ENCODE measurements at places on chromosomes 12 and 14. TPM values are rescaled to one million over a fixed set of nuclear protein-coding genes. Genes with fewer than 3 reads are reported as not detected.

RBP5 gene
- total RNA-seq = 0.26 TPM

EML5 gene
- total RNA-seq = 15.3 TPM

NR4A1 gene
- total RNA-seq = 113 TPM

P3H3 gene
- total RNA-seq = 2.2 TPM

TRIM9 gene
- 2.4 TPM for total RNA-seq

NOVA1 gene
- not detected for total RNA-seq

SIX6 gene
- total RNA-seq = not detected

DNAI7 gene
- not detected for total RNA-seq

LRRK2 gene
- total RNA-seq = not detected

GRCh38 chr12:121831571-121832245 lies 27.0 kb downstream of the HPD start:
- no peaks in the 10 kb centered on the region for H3K27me3 ChIP-seq
- no peak overlapping the region for H3K4me3 ChIP-seq
- no peak overlapping the region for H3K27ac ChIP-seq
- no peak for DNase-seq
- no peaks in the 10 kb centered on the region for H3K36me3 ChIP-seq
- peaks cover 11% of the 10 kb centered on the region for H3K4me1 ChIP-seq

GRCh38 chr12:131309700-131310099 lies 356.0 kb downstream of the ADGRD1 start:
- DNase-seq = no peak
- no peak overlapping the region for H3K27ac ChIP-seq
- no peak overlapping the region for H3K4me3 ChIP-seq
- peaks cover 27% of the 10 kb centered on the region for H3K27me3 ChIP-seq
- peaks cover 12% of the 10 kb centered on the region for H3K4me1 ChIP-seq

DNA sequence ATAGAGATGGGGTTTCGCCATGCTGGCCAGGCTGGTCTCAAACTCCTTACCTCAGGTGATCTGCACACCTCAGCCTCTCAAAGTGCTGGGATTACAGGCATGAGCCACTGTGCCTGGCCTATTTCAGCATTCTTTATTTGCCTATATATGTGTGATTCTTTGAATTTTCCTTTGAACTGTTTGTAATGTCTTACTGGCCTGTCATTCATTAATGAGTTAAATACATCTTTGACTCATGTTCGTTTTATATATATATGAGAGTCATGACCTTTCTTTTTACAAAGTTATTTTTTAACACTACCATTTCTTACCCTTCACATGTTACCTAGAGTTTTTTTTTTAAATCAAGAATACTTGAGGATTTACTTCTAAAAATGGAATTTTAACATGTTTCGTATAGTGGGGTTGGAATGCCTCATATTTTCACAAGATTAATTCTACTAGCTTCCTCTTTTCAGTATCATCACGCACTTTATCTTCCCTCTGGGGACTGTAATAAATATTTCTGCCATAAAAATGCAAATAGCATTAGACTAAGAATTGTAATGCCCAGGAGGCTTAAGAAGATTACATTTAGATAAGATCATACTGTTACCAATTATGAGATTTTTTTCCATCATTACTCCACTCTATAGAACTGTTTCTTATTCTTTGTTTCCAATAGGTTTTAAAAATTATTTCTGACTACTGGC lies 66.7 kb downstream of the NTN4 start:
- H3K36me3 ChIP-seq = peaks cover 2% of the 10 kb centered on the region
- no peaks in the 10 kb centered on the region for H3K27me3 ChIP-seq
- DNase-seq = no peak
- no peak overlapping the region for H3K4me3 ChIP-seq
- peaks cover 4% of the 10 kb centered on the region for H3K4me1 ChIP-seq

- H3K4me3 ChIP-seq = peak overlapping the region; percentile 74
- peaks cover 20% of the 10 kb centered on the region for H3K36me3 ChIP-seq
- H3K27me3 ChIP-seq = no peaks in the 10 kb centered on the region
- peak overlapping the region; percentile 91 for H3K27ac ChIP-seq
Observed at GRCh38 chr14:102201353-102201738, 61.6 kb downstream of the WDR20 start.

DNA sequence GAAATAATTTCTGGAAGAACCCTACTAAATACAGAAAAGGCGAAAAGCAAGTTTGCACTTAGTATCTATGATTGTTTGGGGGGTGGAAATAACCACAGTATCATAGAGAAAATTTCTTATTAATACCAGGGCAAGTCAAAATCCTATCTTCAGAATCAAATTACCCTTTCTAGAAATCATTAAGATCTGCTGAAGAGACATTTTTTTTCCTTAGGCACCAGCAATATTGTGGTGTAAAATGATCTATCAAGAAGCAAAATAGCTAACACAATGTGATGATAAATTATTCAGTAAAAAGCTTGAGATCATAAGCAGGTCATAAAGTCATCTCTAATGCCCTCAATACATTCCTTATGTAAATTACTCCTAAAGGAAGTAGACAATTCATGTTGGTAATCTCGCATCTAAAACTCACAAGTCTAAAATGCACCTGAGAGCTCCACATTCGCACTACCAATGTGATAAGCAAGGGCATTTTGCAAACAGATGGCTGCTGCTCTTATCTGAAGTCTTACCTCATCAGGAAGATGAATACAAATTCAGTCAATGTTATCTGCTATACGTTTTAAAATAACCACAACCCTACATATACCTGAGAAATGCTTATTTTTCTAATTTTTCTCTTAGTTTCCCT lies 14.6 kb downstream of the HEATR5A start:
- no peaks in the 10 kb centered on the region for H3K4me1 ChIP-seq
- H3K36me3 ChIP-seq = peaks cover 4% of the 10 kb centered on the region
- DNase-seq = no peak
- no peaks in the 10 kb centered on the region for H3K27me3 ChIP-seq

DNA sequence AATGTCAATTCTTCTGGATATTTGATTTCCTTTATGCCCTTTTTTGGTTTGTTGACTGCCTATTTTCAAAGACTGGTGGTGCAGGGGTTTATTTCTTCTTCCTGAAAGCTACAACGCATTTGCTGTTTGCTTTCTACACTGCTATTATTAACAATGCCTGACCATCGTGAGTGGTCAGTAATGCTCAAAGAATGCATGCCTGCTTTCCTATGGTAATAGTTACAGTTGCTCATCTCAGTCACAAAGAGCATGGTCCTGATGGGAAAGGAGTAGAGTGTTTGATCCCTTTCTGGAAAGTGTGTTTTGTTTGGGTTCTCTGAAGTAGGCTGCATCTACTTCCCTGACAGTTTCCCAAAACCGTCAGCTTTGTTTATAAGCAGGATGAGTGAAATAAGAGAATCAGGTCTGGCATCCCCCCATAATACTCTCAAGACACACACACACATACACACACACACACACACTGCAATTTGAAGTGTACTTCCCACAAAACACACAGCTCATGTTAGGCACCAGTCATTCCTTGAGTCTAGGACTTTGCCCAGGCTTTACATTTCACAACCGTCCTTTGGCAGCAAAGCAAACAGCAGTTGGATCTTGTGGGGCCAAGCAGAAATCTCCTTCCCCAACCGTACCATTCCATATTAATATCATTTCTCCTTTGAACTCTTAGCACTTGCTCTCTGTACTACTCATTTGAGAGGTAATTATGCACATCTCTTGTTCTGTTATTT lies 56.6 kb downstream of the SUDS3 start:
- no peaks in the 10 kb centered on the region for H3K27me3 ChIP-seq
- no peak for DNase-seq
- H3K4me1 ChIP-seq = no peaks in the 10 kb centered on the region
- no peak overlapping the region for H3K4me3 ChIP-seq
- H3K36me3 ChIP-seq = no peaks in the 10 kb centered on the region

DNA sequence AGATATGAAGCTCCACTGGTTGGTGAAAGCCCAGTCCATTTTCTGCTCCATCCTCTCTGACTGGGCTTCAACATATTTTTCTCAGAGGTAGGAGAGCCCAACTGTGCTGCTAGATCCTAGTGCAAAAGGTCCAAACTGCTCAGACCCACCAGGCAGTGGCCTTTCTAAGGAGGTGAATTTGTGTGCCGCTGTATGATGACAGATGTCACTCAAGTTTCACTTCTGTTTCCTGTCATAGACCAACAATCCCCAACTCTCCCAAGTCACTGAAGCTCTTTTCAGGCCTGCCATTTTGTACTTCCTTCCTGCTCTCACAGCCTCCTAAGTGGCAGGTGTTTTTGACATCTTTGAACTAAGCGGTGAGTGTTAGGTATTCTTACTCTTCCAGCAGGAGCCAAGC lies 16.4 kb upstream of the RNASE4 start:
- H3K27ac ChIP-seq = peak overlapping the region; percentile 86
- peaks cover 49% of the 10 kb centered on the region for H3K4me1 ChIP-seq
- H3K36me3 ChIP-seq = no peaks in the 10 kb centered on the region
- peaks cover 22% of the 10 kb centered on the region for H3K27me3 ChIP-seq

GRCh38 chr12:122983789-122984515 lies 3.5 kb downstream of the ARL6IP4 start:
- H3K36me3 ChIP-seq = peaks cover 5% of the 10 kb centered on the region
- DNase-seq = no peak
- peaks cover 49% of the 10 kb centered on the region for H3K4me1 ChIP-seq
- no peaks in the 10 kb centered on the region for H3K27me3 ChIP-seq
- H3K27ac ChIP-seq = peak overlapping the region; percentile 84

- no peaks in the 10 kb centered on the region for H3K27me3 ChIP-seq
- peaks cover 5% of the 10 kb centered on the region for H3K4me1 ChIP-seq
- DNase-seq = no peak
- H3K4me3 ChIP-seq = no peak overlapping the region
- H3K36me3 ChIP-seq = no peaks in the 10 kb centered on the region
Observed at GRCh38 chr14:69014829-69015259, 35.7 kb upstream of the ACTN1 start.

- no peak for DNase-seq
- H3K27ac ChIP-seq = no peak overlapping the region
- H3K4me1 ChIP-seq = no peaks in the 10 kb centered on the region
- H3K36me3 ChIP-seq = no peaks in the 10 kb centered on the region
- no peak overlapping the region for H3K4me3 ChIP-seq
- H3K27me3 ChIP-seq = no peaks in the 10 kb centered on the region
Observed at GRCh38 chr14:20733684-20734429, 11.8 kb upstream of the EDDM3A start.

- H3K36me3 ChIP-seq = peaks cover 2% of the 10 kb centered on the region
- H3K4me3 ChIP-seq = peak overlapping the region; percentile 66
- peak overlapping the region; percentile 96 for H3K27ac ChIP-seq
- H3K4me1 ChIP-seq = peaks cover 57% of the 10 kb centered on the region
Observed at GRCh38 chr12:47085815-47086252, 6.1 kb upstream of the AMIGO2 start.

- no peaks in the 10 kb centered on the region for H3K36me3 ChIP-seq
- DNase-seq = no peak
- H3K4me1 ChIP-seq = no peaks in the 10 kb centered on the region
- H3K27ac ChIP-seq = no peak overlapping the region
- H3K4me3 ChIP-seq = no peak overlapping the region
Observed at GRCh38 chr12:70033310-70033709, 208.3 kb downstream of the MYRFL start.

All from activated T-cell treated with anti-CD3 and anti-CD28 coated beads, Interleukin-2, amount 50 U/mL, for 72 hours (primary cell).